Tracheal epithelial cell (primary cell): ENCODE measurements at places on chromosomes 3 and 15. TPM values are rescaled to one million over a fixed set of nuclear protein-coding genes. Genes with fewer than 3 reads are reported as not detected.

ACTRT3 gene
- 1.9 and 2.9 TPM in 2 replicates for total RNA-seq

WDR93 gene
- not detected in 2 replicates for total RNA-seq

CCR3 gene
- not detected in 2 replicates for total RNA-seq

CYP1A1 gene
- 0.64 and 3.4 TPM in 2 replicates for total RNA-seq
